PC-9 (cell line): ENCODE measurements at places on chromosomes 1 and 21. TPM values are rescaled to one million over a fixed set of nuclear protein-coding genes. Genes with fewer than 3 reads are reported as not detected.
A peak's percentile ranks its signal among the peaks of the same experiment; 100 is the strongest.

GRCh38 chr1:234217316-234217840 is 155.9 kb upstream of the COA6 start:
- no peaks in the 10 kb centered on the region for H3K27me3 ChIP-seq
- H3K4me3 ChIP-seq = no peak overlapping the region
- DNase-seq = no peak

- no peak for DNase-seq
- H3K4me3 ChIP-seq = no peak overlapping the region
- H3K27me3 ChIP-seq = no peaks in the 10 kb centered on the region
- no peaks in the 10 kb centered on the region for H3K36me3 ChIP-seq
These were observed 183.6 kb downstream of the NR5A2 start for GRCh38 chr1:200211157-200211556.

DNA sequence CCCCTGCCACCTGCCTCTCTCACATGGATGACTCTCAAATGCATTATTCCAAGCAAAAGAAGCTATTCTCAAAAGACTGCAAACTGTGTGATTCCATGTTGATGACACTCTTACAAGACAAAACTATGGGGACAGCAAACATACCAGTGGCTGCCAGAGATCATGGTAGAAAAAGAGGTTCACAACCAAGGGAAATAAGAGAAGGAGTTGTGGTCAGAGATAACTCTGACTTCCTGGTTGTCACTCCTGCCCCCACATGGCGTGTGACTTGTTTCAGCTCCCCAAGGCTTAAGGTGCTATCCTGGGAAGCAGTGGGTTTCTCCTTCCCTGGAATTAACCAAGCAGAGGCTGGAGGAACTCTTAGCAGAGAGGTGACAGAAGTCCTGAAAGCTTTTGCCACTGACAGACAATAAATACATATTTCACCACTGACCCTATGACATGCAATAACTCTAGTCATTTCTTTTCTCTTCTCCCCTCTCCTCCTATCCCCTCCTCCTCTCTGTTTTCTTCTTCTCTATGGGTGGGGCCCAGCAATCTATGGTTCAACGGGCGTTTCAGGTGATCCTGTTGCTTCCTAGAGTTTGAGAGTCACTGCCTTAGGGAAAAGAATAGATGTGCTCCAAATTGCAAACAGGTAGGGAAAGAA is 185.1 kb downstream of the FCRL5 start:
- DNase-seq = no peak
- no peaks in the 10 kb centered on the region for H3K36me3 ChIP-seq
- no peak overlapping the region for H3K4me3 ChIP-seq

- H3K4me1 ChIP-seq = no peaks in the 10 kb centered on the region; the same call in 1 of the 2 replicates
- no peak for DNase-seq
- no peak overlapping the region for H3K27ac ChIP-seq
- H3K36me3 ChIP-seq = no peaks in the 10 kb centered on the region
- H3K4me3 ChIP-seq = no peak overlapping the region
These were observed 22.6 kb upstream of the CAMK1G start for GRCh38 chr1:209560952-209561351.

- H3K4me1 ChIP-seq = peaks cover 14% of the 10 kb centered on the region
- peak overlapping the region; percentile 23; the same call in 1 of the 2 replicates for H3K27ac ChIP-seq
- no peak for DNase-seq
- no peak overlapping the region for H3K4me3 ChIP-seq
- H3K36me3 ChIP-seq = peaks cover 40% of the 10 kb centered on the region
- H3K27me3 ChIP-seq = no peaks in the 10 kb centered on the region
These were observed 11.8 kb upstream of the TMEM39B start for GRCh38 chr1:32060914-32061313.

GRCh38 chr1:241574154-241574553 is 42.0 kb downstream of the KMO start:
- H3K27me3 ChIP-seq = no peaks in the 10 kb centered on the region
- no peaks in the 10 kb centered on the region for H3K4me1 ChIP-seq
- no peak for DNase-seq
- H3K4me3 ChIP-seq = no peak overlapping the region

GRCh38 chr1:236706183-236706582 is 19.9 kb downstream of the ACTN2 start:
- DNase-seq = no peak
- H3K4me3 ChIP-seq = no peak overlapping the region
- no peaks in the 10 kb centered on the region for H3K36me3 ChIP-seq
- peaks cover 87% of the 10 kb centered on the region for H3K27me3 ChIP-seq

DNA sequence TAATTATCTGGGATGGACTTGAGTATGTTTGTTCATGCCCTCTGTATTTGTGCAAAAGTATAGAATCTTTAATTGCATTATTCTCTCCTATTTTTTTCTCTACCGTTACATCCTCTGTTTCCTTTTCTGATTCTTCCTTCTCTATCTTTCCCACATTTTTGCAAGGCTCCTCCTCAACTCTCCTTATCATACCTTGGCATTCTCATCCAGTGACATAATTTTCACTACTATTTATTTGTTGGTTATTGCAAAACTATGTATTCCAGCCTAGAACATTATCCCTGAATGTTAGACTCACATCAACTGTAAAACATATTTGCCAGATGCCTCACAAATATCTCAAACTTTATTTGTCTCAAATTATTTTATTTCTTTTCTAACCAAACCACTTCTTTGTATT is 381.9 kb downstream of the COL11A1 start:
- H3K4me3 ChIP-seq = no peak overlapping the region
- H3K36me3 ChIP-seq = no peaks in the 10 kb centered on the region
- H3K27ac ChIP-seq = no peak overlapping the region
- no peak for DNase-seq
- no peaks in the 10 kb centered on the region for H3K4me1 ChIP-seq

DNA sequence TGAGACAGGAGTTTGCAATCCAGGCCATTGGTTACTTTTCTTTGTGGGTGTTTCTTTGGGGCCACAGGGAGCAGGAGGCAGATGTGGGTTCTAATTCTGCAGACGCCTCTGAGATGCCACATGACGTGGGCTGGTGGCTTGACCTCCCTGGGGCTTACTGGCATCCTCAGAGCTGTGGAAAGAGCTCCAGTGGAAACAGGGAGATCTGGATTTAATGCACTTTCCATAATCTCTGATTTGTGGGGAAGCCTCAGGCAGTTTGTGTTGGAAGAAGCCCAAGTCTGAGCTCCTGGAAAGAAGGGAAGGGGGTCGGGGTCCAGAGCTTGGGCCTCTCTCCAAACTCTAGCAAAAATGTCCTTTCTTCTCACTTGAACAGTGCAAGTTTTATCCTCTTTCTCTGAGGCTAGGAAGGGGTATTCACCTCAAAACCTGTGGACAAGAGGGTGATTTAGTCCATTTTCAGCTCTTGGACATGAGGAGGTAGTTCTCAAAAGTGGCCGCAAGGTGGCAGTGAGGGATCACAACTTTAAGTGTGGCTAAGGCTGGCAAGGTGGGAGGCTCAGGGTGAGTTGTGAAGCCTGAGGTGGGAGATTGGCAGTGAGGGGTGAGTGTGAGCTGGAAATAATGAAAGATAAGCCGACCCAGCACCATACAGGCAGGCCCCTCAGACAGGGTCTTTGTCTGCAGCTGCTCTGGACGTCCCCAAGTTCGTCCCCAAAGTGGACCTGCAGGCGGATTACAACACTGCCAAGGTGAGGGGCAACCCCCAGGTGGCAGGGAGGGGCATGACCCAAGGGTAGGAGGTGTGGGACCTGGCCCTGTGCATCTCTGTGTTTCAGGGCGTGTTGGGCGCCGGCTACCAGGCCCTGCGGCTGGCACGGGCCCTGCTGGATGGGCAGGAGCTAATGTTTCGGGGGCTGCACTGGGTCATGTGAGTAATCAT is 9.2 kb downstream of the IKBKE start:
- H3K27ac ChIP-seq = no peak overlapping the region
- no peak overlapping the region for H3K4me3 ChIP-seq
- H3K36me3 ChIP-seq = peaks cover 6% of the 10 kb centered on the region; the same call in 1 of the 2 replicates
- H3K4me1 ChIP-seq = no peaks in the 10 kb centered on the region

DNA sequence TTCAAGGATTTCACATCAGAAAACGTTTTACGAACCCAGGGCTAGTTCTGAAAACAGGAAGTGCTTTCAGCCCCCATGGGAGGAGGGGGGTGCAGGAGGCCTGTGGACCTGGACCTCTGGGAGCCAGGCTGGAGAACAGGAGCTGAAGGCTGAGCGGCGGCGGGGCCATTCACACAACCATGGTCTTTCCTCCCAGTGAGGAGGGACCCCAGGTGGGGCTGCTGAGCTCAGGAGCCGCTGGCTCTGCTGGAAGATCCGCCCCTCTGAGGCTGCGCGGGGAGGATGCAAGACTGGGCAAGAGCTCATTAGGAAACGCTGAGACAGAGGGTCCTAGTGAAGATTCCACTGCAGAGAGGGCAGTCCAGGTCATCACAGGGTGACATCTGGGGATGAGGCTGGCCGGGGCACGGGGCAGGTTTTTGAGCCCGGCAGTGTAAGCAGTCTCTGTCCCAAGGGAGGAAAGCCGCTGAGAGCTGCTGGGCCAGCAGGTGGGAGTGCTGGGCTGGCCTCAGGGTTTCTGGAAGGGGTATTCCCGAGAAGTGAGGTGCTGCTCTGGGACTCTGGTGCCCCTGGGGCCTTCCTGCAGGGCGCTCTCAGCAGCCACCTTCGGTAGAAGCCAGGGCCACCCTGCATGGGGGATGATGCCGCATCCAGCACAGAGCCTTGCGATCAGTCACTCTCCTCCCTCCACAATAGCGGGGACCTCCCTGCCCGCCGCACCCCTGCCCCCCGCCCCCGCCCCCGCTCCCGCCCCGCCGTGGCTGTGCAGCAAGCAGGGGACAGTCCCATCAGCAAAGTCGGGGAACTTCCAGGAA is 7.5 kb downstream of the MX2 start:
- H3K27me3 ChIP-seq = no peaks in the 10 kb centered on the region
- H3K4me3 ChIP-seq = no peak overlapping the region
- peaks cover 17% of the 10 kb centered on the region for H3K4me1 ChIP-seq
- no peak for DNase-seq

DNA sequence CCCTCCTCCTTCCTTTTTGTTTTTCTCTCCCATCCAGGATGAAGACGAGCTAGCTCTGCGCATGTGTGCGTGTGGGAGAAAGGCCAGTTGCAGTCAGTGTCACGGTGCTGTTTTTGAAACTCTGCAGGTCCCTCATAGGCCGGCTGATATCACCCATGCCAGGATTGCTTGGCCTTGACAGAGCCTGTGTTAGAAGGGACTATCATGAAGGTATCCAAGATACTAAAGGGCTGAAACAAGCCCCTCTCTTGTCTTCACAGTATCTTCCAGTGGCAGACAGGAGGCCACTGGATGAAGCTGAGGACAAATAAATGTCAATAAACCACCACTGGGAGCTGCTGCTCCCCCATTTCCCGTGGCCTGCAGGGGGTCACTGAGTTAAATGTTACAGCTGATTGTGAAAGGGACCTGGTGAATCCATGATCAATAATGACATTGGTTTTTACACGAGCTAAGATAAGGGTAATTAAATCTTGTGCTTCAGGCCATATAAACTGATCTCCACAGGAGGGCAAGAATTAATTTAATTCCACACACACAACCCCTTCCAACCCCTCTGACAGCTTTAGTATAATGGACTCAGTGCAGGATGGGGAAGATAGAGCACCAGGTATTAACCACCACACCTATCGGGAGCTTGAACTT is 64.6 kb upstream of the TARBP1 start:
- peaks cover 28% of the 10 kb centered on the region for H3K4me1 ChIP-seq
- H3K27ac ChIP-seq = peak overlapping the region; percentile 69
- DNase-seq = no peak
- H3K27me3 ChIP-seq = no peaks in the 10 kb centered on the region
- no peaks in the 10 kb centered on the region for H3K36me3 ChIP-seq

- H3K36me3 ChIP-seq = no peaks in the 10 kb centered on the region
- no peak overlapping the region for H3K4me3 ChIP-seq
- no peaks in the 10 kb centered on the region for H3K27me3 ChIP-seq
These were observed 1078.3 kb downstream of the NCAM2 start for GRCh38 chr21:22076471-22076870.

DNA sequence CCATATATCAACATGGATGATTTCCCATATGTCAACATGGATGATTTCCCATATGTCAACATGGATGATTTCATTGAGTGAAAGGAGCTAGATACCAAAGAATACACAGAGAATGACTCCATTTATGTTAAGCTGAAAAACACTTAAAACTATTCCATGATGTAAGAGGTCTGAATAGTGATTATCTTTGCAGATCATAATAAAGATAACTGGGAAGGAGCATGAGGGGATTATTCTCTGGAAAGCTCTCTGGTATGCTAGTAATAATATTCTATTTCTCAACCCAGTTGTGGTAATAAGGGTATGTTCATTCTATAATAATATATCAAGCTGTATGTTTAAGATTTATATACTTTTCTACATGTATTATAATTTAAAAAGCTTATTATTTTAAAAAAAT is 14.1 kb downstream of the SYNJ1 start:
- H3K27me3 ChIP-seq = no peaks in the 10 kb centered on the region
- no peaks in the 10 kb centered on the region for H3K4me1 ChIP-seq
- no peak overlapping the region for H3K27ac ChIP-seq
- no peak overlapping the region for H3K4me3 ChIP-seq

- H3K27ac ChIP-seq = 0 out of 2 replicates have a peak overlapping the region, but pooled peaks have one; percentile 5
- H3K36me3 ChIP-seq = no peaks in the 10 kb centered on the region; the same call in 1 of the 2 replicates
- no peaks in the 10 kb centered on the region for H3K27me3 ChIP-seq
- H3K4me1 ChIP-seq = peaks cover 15% of the 10 kb centered on the region
- DNase-seq = no peak
These were observed 386 bp upstream of the TSTD1 start for GRCh38 chr1:161039154-161039545.

GRCh38 chr1:27835501-27835900 is 4.9 kb downstream of the PPP1R8 start:
- H3K27ac ChIP-seq = no peak overlapping the region
- 0 out of 2 replicates have a peak, but pooled peaks cover 14% of the 10 kb centered on the region for H3K4me1 ChIP-seq
- no peak for DNase-seq
- no peaks in the 10 kb centered on the region for H3K36me3 ChIP-seq
- H3K4me3 ChIP-seq = no peak overlapping the region

GRCh38 chr1:7383671-7384520 is 387.2 kb upstream of the VAMP3 start:
- no peaks in the 10 kb centered on the region for H3K36me3 ChIP-seq
- DNase-seq = no peak
- no peaks in the 10 kb centered on the region for H3K4me1 ChIP-seq
- peaks cover 64% of the 10 kb centered on the region for H3K27me3 ChIP-seq
- no peak overlapping the region for H3K4me3 ChIP-seq

GRCh38 chr1:62438163-62438562 is 1.3 kb downstream of the USP1 start:
- peak overlapping the region; percentile 100 for H3K4me3 ChIP-seq
- peaks cover 20% of the 10 kb centered on the region for H3K36me3 ChIP-seq
- peaks cover 23% of the 10 kb centered on the region for H3K4me1 ChIP-seq
- H3K27me3 ChIP-seq = no peaks in the 10 kb centered on the region

DNA sequence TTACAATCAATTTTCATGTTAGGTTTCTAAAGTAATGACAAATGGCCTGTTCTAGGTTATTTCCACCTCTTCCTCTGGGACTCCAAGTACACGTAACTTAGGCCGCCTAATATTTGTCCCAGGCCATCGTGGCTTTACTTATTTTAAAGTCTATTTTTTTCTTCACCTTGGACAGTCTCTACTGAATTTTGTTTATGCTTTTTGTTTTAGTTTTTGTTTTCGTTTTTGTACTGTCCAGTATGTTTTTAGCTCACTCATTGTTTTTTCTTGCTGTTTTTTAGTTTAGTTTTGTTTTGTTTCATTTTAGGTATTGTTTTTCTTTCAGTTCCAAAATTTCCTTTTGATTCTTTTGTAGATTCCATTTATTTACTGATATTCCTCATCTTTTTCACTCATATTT is 187.7 kb upstream of the RNPC3 start:
- no peak overlapping the region for H3K4me3 ChIP-seq
- H3K27ac ChIP-seq = no peak overlapping the region
- DNase-seq = no peak
- no peaks in the 10 kb centered on the region for H3K4me1 ChIP-seq
- no peaks in the 10 kb centered on the region for H3K36me3 ChIP-seq
- no peaks in the 10 kb centered on the region for H3K27me3 ChIP-seq

The SHE gene
- total RNA-seq = not detected in 2 replicates

The VHLL gene
- not detected in 2 replicates for total RNA-seq

The C1orf141 gene
- total RNA-seq = not detected in 2 replicates

The HES3 gene
- not detected in 2 replicates for total RNA-seq
